ENCODE measurements at places on chromosomes 4 and X. TPM values are rescaled to one million over a fixed set of nuclear protein-coding genes. Genes with fewer than 3 reads are reported as not detected.

- H3K27ac ChIP-seq, result no peak overlapping the region
- no peaks in the 10 kb centered on the region for H3K27me3 ChIP-seq
- peaks cover 4% of the 10 kb centered on the region for H3K36me3 ChIP-seq
These were observed 87.4 kb downstream of the ZNF732 start for GRCh38 chr4:217891-218290.

- no peak overlapping the region for H3K4me3 ChIP-seq
- no peaks in the 10 kb centered on the region for H3K27me3 ChIP-seq
- no peaks in the 10 kb centered on the region for H3K36me3 ChIP-seq
- H3K4me1 ChIP-seq, result no peaks in the 10 kb centered on the region
These were observed 22.7 kb downstream of the PNPLA4 start for GRCh38 chrX:7904562-7904961.

- H3K27ac ChIP-seq, result no peak overlapping the region
- DNase-seq, result no peak
- H3K4me3 ChIP-seq, result peak overlapping the region; percentile 85
- no peaks in the 10 kb centered on the region for H3K27me3 ChIP-seq
- no peaks in the 10 kb centered on the region for H3K36me3 ChIP-seq
- H3K4me1 ChIP-seq, result peaks cover 15% of the 10 kb centered on the region
These were observed 1.5 kb downstream of the CLCN3 start for GRCh38 chr4:169621731-169622492.

DNA sequence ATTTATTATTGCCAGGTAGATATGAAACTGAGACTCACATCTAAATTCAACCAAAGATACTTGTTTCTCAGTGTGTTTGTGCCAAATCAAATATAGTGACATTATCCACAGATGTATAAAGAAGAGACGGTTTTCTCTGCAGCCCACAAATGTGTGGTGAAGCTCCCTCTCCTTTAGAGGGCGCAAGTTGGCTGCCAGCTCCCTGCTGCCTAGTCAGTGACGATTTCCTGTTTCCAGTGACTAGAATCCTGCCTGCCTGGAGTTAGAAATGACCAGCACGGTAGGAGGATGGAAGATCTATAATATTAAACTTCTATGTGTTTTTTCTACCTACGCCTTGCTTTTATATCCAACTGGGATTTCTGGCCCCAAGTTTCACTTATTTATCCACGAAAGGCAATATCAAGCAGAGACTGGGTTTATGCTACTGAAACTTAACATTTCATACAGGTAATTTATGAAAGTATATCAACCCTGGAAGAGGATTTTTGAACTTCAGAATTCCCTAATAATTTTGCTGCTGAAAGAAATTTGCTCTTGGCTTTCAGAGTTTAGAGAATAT is 1793.7 kb upstream of the TENM3 start:
- peak overlapping the region; percentile 11 for H3K4me3 ChIP-seq
- no peaks in the 10 kb centered on the region for H3K36me3 ChIP-seq
- no peak overlapping the region for H3K27ac ChIP-seq

FATE1 gene
- not detected for total RNA-seq

ATP1B4 gene
- not detected for total RNA-seq

LANCL3 gene
- total RNA-seq, result 0.02 TPM

- H3K27me3 ChIP-seq, result no peaks in the 10 kb centered on the region
- no peak for DNase-seq
- H3K27ac ChIP-seq, result no peak overlapping the region
These were observed 22.1 kb upstream of the LNX1 start for GRCh38 chr4:53613428-53613827.

DNA sequence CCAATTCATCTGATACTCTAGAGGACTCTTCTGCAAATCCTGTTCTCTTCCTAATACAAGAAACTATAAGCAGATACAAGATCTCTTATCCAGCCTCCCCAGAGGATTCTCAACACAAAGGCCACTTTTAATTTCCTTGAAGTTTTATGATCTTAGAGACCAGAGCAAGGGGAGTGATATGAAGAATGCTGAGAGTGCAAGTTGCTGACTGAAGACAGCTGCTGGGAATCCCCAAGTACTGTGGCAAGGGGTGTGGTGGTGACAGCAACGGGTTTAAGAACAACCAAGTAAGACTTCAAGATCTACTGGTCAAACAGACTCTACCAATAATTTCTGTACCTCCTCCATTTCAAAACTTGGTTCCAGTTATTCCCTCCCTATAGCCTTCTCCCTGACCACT is 7.0 kb downstream of the AMMECR1 start:
- no peak overlapping the region for H3K4me3 ChIP-seq
- no peaks in the 10 kb centered on the region for H3K27me3 ChIP-seq
- DNase-seq, result no peak
- H3K4me1 ChIP-seq, result peaks cover 3% of the 10 kb centered on the region
- no peak overlapping the region for H3K27ac ChIP-seq

GRCh38 chrX:154040863-154041262 is 21.2 kb upstream of the IRAK1 start:
- no peak overlapping the region for H3K27ac ChIP-seq
- no peaks in the 10 kb centered on the region for H3K36me3 ChIP-seq
- H3K4me1 ChIP-seq, result no peaks in the 10 kb centered on the region
- no peak for DNase-seq

GRCh38 chrX:107573016-107573415 is 55.3 kb upstream of the PRPS1 start:
- H3K27ac ChIP-seq, result no peak overlapping the region
- no peak for DNase-seq
- H3K4me3 ChIP-seq, result no peak overlapping the region
- H3K4me1 ChIP-seq, result no peaks in the 10 kb centered on the region

FAT1 gene
- 400 TPM for total RNA-seq

Measured in neural progenitor cell (in vitro differentiated cells).